Dermis blood vessel endothelial cell (primary cell): ENCODE measurements at places on chromosomes 11 and 22.

DNA sequence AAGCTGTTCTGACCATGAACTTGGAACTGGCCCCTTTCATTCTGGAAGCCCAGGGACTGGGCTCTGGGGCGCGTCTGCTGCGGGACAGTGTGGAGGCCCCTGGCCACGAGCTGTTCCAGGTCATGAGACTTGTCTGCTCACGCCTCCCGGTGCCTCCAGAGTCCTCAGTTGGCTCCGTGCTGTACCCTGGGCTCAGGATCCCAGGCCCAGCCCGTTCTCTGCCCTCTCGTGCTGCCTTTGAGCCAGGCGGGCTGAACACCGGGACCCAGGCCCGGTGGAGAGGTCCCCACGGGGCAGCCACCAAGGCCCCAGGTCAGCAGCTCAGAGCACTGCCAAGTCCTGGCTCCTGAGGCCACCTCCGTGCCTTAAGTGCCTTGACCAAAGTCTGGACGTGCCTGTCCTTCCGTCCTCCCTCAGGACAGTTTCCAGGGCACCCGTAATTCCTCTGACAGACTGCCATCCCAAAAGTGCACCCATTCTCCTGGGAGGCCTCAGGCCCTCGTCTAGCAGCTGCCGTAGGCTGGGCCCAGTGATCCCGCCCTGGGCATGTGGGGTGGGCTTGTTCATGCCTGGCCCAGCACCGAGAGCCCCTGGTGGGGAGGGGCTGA lies 36.3 kb upstream of the PPARA start:
- no peak for DNase-seq

GRCh38 chr22:27581236-27581635 lies 220.3 kb downstream of the MN1 start:
- no peak for DNase-seq

GRCh38 chr11:35330931-35331330 lies 88.4 kb downstream of the SLC1A2 start:
- no peak for DNase-seq

DNA sequence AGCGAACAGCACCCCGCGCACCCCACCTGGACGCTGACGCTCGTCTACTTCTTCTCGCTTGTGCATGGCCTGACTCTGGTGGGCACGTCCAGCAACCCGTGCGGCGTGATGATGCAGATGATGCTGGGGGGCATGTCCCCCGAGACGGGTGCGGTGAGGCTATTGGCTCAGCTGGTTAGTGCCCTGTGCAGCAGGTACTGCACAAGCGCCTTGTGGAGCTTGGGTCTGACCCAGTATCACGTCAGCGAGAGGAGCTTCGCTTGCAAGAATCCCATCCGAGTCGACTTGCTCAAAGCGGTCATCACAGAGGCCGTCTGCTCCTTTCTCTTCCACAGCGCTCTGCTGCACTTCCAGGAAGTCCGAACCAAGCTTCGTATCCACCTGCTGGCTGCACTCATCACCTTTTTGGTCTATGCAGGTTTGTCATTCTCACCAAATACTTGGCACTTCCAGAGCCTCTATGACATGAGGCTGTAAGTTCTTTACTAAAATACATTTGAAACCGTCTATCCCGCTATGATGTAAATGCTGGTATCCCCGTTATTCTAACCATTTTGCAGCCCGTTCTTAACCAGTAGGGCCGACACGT lies 535 bp downstream of the AQP11 start:
- peak; percentile 37 for DNase-seq

GRCh38 chr11:133403900-133404299 lies 128.4 kb downstream of the OPCML start:
- no peak for DNase-seq
